Amygdala (tissue), 56 donors: ENCODE measurements at places on chromosomes 2 and 18.

- no peak for DNase-seq
Measured at GRCh38 chr2:158239271-158239670, 137.6 kb downstream of the UPP2 start.

GRCh38 chr2:18132697-18133096, 254.2 kb downstream of the KCNS3 start:
- no peak for DNase-seq

GRCh38 chr2:6722574-6722973, 143.1 kb downstream of the CMPK2 start:
- no peak for DNase-seq

DNA sequence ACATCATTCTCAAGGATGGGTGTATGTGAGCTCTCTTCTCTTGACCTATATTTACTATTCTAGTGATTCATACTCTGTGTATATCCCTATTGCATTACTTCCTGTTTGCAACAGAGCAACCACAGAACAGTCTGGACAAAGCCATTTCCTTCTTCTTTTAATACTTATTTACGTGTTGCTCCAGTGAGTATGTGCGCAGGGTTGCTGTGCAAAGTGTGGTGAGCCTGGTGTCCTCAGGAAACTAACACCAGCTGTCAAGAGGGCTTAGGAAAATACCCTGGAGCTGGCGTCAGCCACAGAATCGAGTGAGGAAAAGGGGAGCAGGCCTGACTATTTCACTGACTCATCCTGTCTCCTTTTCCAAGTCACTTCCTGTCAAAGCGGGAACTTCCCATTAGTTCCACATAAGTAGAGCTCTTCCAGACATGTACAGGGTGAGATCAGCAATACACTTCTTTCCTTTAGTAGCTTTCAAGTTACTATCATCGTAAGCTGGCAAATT, 214.1 kb upstream of the COPS8 start:
- DNase-seq, result no peak

- no peak for DNase-seq
Measured at GRCh38 chr2:28638102-28638501, 113.5 kb upstream of the PPP1CB start.

GRCh38 chr18:8050616-8051329, 483.7 kb downstream of the PTPRM start:
- DNase-seq, result no peak

DNA sequence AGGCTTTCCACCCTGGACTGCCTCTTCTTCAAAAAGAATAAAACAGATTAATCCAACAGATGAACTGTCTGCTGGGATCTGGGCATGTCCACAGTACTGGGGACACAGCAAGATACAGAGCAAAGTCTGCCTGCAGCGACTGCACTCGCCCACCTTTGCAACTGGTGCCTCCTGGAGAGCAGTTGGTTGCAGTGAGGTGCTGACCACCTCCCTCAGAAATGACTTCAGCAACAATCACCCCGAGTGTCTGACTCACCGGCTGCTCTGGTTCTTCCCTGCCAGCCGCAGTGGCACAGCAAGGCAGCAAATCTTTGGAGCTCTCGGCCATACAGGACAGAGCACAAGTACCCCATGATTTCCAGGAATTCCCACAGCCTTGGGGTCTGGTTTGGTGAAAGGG, 179.7 kb downstream of the ANAPC1 start:
- no peak for DNase-seq

DNA sequence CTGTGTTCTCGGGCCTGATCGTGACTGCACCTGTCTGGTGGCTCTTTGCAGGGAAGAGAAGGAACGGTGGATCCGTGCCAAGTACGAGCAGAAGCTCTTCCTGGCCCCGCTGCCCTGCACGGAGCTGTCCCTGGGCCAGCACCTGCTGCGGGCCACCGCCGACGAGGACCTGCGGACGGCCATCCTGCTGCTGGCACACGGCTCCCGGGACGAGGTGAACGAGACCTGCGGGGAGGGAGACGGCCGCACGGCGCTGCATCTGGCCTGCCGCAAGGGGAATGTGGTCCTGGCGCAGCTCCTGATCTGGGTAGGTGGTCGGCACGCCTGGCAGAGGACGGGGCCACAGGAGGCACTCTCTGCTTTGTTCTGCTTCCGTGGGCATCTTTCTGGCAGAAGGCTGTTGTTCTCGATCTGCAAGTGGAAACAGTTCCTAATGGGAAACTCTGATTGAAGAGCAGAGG, 48.0 kb downstream of the GBX2 start:
- DNase-seq, result no peak
